ENCODE measurements at places on chromosomes 11 and 22. TPM values are rescaled to one million over a fixed set of nuclear protein-coding genes. Genes with fewer than 3 reads are reported as not detected.
A peak's percentile ranks its signal among the peaks of the same experiment; 100 is the strongest.

- peak; percentile 43 for DNase-seq
These were observed at the start of gene PACSIN3 for GRCh38 chr11:47186076-47186699. TSS of gene PACSIN3 (minus strand) at chr11:47186434. CDS start at chr11:47182727, 3,707 bp downstream.

GRCh38 chr11:87438416-87438815 lies 400.7 kb downstream of the TMEM135 start:
- no peak for DNase-seq

- no peak for DNase-seq
These were observed 6.9 kb upstream of the ACR start for GRCh38 chr22:50730941-50731661.

- peak; percentile 73 for DNase-seq
These were observed at the start of gene RTN4R for GRCh38 chr22:20268279-20269012. TSS of gene RTN4R (minus strand) at chr22:20268318. CDS start at chr22:20268092, 226 bp downstream.

Gene SLC22A12
- total RNA-seq: not detected

DNA sequence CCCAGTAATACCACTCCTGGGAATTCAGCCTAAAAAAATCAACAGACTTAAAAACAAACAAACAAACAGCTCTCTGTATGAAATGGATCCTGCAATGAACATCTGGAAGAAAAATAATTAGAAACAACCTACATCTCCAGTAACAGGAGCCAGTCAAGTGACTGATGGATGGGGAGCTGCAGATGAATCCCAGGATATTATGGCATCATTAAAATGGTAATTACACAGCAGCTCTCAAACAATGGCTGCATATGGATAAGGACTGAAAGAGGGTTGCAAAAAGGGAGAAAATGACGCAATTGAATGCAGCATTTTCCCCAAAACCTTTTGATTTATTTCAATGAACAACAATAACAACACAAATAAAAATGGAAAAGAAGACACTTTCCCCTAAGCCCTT lies 4.1 kb downstream of the NPTXR start:
- DNase-seq: no peak

- no peak for DNase-seq
These were observed 134.7 kb downstream of the PAX6 start for GRCh38 chr11:31676280-31676982.

Gene CD6
- total RNA-seq: 167 TPM

Gene SLC25A1
- 47.9 TPM for total RNA-seq

Gene TOP3B
- 31.3 TPM for total RNA-seq

Gene FGF3
- not detected for total RNA-seq

DNA sequence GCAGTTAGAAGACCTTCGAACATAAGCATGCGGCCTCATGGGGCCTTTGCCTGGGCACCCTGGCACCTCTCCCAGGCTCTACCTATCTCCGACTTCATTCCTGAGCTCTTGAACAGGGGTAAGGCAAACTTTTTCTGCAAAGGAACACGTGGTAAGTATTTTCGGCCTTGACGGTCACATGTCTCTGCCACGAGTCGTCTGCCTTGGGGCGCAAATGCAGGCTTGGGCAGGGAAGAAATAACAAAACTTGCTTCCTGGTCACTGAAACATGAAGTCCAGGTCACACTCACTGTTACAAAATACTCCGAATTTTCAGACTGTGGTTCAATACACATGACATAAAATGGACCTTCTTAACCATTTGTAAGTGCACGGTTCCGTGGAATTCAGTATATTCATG lies 3.4 kb upstream of the ASCL2 start:
- DNase-seq: no peak

- peak; percentile 61 for DNase-seq
These were observed 10.3 kb upstream of the MB start for GRCh38 chr22:35627267-35628041.

- no peak for DNase-seq
These were observed 3.3 kb downstream of the ADORA2A start for GRCh38 chr22:24430431-24431308.

DNA sequence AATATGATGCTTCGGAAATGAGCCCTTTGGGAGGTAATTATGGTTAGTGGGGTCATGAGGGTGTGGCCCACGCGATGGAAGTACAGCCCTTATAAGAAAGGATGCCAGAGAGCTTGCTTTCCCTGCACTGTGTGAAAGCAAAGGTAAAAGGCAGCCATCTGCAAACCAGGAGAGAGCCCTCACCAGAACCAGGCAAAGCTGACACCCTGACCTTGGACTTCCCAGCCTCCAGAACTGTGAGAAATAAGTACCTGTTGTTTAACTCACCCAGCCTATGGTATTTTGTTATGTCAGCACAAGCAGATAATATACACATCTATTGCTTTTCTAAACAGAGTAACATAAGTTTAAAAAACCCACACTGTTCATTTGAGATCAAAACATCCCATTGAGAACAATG lies 50.7 kb downstream of the SYN3 start:
- no peak for DNase-seq

DNA sequence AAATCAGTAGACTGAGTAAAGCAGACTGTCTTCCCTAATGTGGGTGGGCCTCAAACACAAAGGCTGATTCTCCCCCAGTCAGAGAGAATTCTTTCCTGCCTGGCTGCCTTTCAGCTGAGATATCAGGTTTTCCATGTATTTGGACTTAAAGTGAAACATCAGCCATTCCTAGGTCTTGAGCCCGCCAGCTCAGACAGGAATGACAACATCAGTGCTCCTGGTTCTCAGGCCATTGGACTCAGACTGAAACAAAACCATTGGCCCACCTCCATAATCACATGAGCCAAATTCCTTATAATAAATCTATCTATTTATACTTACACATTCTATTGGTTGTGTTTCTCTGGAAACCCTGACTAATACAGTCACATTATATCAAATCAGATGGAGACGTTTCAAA lies 56.7 kb upstream of the CLPB start:
- no peak for DNase-seq

Gene PRODH
- total RNA-seq: not detected

DNA sequence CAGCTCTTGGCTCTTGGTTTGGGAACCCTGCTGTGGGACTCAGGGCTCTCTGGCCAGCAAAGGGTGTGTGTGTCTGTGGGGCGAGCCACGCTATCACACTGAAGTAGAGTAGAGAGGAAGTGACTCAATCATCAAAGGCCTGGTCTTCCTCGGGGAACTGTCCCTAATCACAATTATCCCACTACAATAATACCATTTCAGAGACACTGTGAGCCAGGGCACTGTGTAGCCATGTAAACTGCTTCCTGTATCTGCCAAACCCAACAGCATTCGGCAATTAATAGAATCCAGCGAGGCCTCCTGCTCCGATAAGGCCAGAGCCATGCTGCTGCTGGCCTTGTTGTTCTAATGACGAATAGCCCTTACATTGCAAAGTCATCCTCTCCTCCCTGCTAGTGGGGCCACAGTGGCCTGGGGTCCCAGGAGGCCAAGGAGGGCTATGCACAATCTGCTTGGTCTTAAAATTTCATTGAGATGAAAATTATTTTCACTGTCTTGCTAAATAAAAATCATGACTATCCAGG lies 49.8 kb upstream of the LMO2 start:
- DNase-seq: no peak

Gene BARX2
- 0.12 TPM for total RNA-seq

GRCh38 chr11:2302306-2302895 lies 588 bp downstream of the TSPAN32 start:
- peak; percentile 48 for DNase-seq

Gene RFPL2
- total RNA-seq: not detected

Gene OVCH2
- not detected for total RNA-seq

Gene ANAPC15
- total RNA-seq: 71.8 TPM

Gene KCNA4
- not detected for total RNA-seq

GRCh38 chr11:27497284-27497866 lies 9.2 kb downstream of the LIN7C start:
- no peak for DNase-seq

Gene CUL5
- 35.4 TPM for total RNA-seq

GRCh38 chr11:58830673-58831301 lies 13.7 kb downstream of the GLYATL2 start:
- DNase-seq: no peak

DNA sequence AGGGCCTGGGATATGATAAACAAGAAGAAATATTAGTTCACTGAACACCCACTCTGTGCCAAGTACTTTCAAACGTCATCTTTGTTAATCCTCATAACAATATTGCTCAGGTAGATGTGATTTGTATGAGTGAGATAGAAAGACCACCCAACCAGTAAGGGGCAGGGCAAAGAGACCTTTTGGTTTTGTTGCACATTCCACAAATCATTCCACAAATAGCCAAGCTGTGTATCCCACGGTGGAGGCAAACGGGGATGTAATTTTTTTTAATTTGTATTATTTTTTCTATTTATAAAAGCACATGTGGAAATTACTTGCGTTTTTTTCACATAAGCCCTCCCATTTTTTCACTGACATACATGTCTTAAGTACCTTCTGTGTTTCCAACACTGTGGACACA lies 29.0 kb downstream of the LAYN start:
- no peak for DNase-seq

Gene SMTNL1
- total RNA-seq: not detected

Gene ZP1
- total RNA-seq: not detected

- no peak for DNase-seq
These were observed 76.3 kb downstream of the PAK1 start for GRCh38 chr11:77397631-77398030.

Gene PGR
- not detected for total RNA-seq

DNA sequence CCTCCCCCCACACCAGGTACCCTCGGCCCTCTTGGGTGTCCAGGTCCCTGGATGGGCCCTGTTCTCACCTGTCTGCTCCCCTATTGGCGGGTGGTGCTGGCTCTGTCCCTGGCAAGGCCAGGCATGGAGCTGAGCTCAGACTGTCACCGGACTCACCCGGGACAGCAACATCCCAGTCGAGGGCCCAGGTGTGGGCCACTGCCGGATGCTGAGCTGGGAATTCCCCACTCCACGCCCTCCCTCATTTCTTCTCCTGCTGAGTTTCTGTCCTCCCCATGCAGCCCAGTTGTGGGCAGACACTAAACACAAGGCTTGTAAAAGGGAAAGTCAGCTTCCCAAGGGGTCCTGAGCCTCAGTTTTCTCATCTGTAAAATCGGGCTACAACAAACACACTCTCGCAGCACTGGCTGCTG lies 2.0 kb upstream of the AP5B1 start:
- no peak for DNase-seq

DNA sequence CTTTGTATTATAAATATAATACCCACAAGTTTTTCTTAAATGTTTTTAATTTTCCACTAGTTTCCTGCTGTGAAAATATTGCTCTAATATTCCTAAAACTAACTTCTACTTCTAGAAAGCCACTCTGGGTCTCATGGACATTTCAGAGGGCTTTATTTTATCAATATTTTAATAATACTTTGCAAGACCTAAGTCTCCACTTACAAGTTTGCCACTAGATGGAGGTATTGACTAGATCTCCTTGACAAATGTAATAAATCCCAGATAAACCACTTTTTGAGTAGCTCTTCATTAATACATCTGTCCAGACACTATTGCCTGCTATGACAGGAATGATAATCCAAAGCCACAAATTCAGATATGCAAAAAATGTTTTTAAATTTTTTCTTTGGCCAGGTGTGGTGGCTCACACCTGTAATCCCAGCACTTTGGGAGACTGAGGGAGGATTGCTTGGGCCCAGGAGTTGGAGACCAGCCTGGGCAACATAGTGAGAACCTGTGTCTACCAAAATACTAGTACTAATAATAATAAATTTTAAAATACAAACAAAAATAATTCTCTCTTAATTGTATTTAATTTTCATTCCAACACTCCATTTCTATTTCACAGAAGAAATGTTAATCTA lies 3.5 kb upstream of the ACAT1 start:
- DNase-seq: no peak

DNA sequence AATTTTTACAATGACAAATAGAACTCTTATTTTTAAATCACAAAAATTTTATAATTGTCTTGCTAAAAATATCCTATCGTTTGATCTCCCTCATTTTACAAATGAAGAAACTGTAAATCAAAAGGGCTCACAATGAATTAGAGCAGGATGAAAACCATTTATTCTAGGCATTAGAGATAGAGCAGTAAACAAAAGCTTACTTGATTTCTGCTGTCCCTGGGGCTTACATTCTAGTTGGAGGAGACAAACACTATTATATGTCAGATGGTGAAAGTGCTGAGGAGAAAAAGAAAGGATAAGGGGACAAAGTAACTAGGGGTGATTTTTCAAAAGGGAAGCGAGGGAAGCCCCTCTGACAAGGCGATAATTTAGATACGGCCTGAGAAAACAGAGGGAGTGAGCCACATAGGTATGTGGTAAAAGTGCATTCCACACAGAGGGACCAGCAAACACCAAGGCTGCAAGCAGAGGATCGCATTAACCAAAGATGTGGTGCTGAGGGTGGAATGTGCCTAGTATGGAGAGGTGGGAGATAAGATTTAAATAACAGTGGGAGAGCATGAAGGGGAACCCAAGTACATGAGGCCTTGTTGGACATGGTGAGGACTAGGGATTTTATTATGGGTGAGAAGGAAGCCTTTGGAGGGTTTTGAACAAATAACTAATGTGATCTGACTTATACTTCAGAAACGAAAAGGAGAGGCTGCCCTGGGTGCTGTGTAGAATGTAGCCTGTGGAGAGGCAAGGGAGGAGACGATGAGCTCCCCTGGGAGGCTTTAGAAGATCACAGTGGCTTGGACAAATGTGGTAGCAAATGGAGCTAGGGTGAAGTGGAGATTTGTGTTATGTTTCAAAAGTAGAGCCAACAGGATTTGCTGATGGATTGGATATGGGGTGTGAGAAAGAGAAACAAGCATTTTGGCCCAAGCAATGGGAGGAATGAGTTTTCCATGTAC lies 62.1 kb downstream of the PDHX start:
- no peak for DNase-seq

Gene DRG1
- total RNA-seq: 103 TPM

Gene SLCO2B1
- total RNA-seq: not detected

DNA sequence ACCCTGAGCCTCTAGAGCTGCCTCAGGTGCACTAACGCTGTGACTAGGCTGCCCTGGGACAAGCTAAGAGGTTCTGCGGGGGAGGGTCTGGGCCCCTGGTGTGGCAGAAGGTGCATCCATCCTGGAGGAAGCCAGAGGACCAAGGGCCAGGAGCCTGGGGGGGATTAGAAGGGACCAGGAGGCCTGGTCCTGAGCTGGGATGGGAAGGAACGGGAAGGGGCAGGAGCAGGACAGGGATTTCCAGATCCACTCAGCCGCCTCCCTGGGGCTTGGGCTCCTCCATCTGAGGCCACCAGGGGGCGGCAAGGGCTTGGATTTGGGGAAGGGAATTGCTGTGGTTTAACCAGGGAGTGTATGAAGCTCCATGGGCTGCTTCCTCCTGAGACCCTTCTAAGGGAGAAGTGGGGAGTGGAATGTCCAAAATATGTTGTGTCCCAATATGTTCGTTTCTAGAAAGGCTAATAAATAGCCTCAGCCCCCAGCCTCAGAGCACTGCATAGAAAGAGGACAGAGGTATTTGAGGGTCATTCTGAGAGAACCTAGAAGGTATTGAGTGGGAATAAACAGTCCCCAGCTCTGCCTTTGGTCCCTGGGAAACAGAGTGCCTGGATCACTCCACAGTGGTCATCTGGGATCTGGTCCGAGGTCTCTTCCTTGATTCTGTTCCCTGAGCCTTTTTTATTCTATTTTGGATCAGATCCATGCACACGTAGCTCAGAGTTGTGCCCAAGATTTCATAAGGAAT lies 17.4 kb upstream of the PRAME start:
- DNase-seq: peak; percentile 21

All from activated naive CD8-positive, alpha-beta T cell treated with anti-CD3 and anti-CD28 coated beads for 36 hours (primary cell).